ENCODE measurements at places on chromosomes 7 and 10.

GRCh38 chr10:131701131-131701947 lies 199.5 kb upstream of the PPP2R2D start:
- DNase-seq: no peak

DNA sequence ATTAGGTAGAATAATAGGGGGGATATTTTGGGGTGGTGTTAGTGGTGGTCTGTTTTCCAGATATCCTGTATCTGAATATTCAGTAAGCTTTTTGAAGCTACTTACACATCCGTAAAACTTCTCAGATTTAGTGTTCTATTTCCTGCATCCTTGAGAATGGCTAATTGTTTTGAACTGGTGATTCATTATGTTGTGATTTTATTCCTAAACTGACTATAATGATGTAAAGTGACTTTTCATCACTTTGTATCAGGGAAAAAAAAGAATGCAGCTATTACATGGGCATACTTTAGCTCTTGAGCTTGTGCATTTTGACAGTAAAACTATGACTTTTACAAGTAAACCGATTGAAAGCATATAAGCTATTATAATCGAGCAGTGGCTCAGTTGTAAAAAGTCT lies 18.2 kb downstream of the WAC start:
- no peak for DNase-seq

GRCh38 chr7:33632840-33633525 lies 272.4 kb upstream of the BMPER start:
- no peak for DNase-seq

GRCh38 chr10:9625304-9625703 lies 1392.4 kb upstream of the CELF2 start:
- DNase-seq: no peak

DNA sequence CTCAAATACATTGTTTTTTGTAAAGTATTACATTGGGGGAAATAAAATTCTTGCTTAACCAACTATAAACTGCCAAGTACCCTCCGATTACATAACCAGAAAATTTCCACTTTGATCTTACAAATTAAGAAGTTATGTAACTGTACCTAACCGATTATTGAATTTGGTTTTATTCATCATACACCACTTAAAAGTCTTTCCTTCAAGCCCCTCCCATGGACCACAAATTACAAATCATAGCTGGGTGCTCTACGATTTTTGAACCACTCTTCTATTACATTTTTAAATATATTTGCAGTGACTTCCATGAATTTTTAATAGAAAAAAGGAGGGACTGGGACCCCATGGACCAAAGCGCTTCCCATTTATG lies 630 bp downstream of the ZNF680 start:
- DNase-seq: no peak

GRCh38 chr10:55091691-55092328 lies 290.8 kb upstream of the PCDH15 start:
- peak; percentile 1 for DNase-seq

GRCh38 chr10:103709341-103709920 lies 145.9 kb downstream of the SH3PXD2A start:
- DNase-seq: no peak

DNA sequence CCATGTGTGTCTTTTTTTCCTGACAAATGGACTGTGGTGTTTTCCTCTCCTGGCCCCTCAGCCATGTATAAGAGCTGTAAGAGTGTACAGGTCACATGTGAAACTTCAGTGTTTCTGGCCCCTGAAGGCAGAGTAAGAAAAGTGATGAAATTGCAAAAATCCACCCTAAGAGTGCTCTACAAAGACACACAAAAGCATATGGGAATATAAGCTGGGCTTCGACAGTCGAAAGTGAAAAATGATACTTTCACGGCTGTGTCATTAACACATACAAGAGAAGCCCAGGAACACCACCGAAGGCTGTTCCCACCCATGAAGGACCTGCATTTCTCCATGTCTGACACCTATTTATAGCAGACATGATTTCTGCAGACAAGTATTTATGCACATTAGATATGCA lies 192.2 kb downstream of the PARD3 start:
- DNase-seq: no peak

- DNase-seq: no peak
Measured at GRCh38 chr10:132011445-132011844, 29.7 kb upstream of the BNIP3 start.

DNA sequence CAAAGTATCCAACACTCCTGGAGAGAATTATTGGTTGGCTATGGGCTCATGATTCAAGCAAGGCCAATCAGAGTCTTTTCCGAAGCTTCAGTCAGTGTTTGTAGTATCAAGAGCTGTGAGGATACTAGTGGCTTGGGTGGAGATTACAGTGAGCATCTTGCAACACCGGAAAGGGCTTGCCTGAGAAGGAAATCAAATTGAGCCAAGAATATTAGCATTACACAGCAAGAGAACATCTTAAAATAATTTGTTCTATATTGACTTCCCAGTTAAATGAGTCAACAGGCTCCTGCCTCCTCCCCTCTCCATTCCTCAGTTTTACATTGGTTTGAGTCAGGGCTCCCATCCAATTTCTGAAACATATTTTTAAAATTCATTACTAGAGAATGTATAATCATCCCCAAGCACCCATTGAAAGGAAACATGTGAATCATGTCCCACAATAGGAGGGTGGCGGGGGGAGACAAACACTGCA lies 127.4 kb downstream of the ELAPOR2 start:
- no peak for DNase-seq

DNA sequence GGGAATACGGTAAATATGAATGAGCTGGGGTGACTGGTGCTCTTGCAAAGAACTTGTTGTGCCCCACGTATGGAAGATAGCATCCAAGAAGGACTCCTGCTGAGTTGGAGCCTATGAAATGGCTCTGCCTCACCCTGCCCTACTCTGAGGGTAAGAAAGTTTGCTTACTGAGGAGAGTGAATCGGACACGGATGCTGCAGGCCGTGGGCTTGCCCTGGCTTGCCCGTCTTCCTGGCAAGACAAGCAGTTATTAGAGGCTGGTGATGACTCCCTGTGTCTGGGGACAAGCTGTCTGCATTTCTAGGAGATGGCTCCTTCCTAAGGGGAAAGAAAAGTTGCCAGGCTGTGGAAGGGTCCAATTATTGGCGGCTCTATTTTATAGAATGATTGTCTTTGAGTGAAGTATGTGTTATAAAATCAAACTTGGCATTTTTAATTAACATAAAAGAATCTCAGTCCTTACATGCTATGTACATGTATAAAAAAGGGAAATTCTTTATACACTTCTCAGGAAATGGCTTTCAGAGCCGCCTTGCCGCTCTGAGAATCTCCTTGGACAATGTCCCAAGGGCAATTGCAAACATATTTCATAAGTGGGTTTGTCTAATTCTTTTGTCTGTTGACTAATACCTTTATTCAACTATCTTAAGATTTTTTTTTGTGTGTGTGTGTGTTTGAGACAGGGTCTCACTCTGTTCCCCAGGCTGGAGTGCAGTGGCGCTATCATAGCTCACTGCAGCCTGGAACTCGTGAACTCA lies 64.6 kb downstream of the CYP26A1 start:
- DNase-seq: no peak

DNA sequence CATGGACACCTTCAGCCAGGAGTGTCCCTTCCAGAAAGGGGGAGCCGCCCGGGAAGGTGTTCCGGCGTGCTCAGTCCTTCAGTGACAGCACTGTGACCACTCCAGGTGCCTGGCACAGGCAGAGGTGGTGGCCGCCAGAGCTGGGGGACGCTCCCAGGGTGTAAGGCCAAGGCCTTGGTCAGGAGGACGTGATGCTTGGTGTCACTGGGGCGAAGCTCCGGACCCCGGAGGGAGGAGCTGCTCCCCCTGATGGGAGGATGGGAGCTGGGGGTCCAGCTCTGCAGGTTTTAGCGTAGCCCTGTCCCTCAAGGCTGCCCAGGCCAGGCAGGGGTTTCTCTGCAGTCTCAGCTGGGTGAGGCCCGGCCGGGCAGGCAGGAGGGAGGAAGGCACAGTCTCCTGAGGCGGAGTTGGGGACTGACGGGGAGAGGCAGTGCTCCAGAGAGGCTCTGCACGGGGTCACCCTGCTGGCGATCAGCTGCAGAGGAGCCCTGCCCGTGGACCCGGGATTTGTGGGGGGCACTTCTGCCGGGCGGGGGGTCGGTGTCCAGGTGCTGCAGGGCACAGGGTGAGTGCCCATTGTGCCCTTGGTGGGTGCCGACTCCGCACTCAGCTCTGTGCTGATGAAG lies 56.5 kb upstream of the DNAJB6 start:
- no peak for DNase-seq

- DNase-seq: peak; percentile 4
Measured at GRCh38 chr7:106568680-106569499, 92.1 kb downstream of the CCDC71L start.

GRCh38 chr7:144834641-144835144 lies 1.2 kb downstream of the TPK1 start:
- DNase-seq: no peak

GRCh38 chr10:112148331-112148730 lies 35.2 kb downstream of the GPAM start:
- DNase-seq: no peak

DNA sequence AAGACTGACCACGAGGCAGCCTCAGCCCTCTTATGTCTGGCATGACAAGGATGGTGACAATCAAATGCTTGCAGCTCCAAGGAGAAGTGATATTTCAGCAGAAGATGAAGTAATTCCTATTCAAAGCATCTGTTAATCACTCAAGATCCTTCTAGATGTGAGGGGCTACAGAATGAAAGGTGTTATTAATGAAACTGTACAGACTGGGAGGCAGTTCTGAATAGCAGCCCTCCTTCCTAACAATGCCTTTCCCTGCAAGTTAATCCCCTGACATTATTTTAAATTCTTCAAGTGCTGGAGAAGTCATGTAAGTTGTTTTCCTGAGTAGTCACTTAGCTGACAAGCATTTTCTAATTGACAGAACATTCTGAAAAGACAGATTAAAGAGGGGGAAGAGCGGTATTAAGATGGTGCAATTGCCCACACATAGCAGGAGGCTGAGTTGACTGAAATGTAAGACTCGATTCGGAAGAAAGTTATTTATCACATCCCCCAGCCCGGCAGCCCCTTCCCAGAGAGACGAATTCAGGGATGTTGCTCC lies 300.8 kb downstream of the GRID1 start:
- no peak for DNase-seq

DNA sequence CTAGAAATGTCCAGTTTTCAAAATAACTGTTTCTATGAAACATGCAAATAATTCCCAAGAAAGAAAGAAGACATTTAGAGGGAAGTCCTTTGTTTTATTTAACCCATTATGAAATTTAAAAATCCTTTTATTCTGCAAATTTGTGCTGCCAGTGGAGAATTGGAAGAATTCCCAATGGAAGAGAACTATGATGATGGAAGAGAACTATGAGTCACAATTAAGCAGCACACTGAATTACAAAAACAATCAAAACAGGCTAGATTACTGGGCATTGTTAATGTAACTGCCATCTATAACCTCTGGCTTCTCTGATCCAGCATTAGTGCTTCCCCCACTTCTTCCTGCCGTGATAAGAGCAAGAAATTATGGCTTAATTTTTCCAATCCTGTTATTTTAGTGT lies 126.2 kb upstream of the FEZF1 start:
- no peak for DNase-seq

GRCh38 chr10:14598809-14599764 lies 175.6 kb downstream of the FAM107B start:
- DNase-seq: no peak

DNA sequence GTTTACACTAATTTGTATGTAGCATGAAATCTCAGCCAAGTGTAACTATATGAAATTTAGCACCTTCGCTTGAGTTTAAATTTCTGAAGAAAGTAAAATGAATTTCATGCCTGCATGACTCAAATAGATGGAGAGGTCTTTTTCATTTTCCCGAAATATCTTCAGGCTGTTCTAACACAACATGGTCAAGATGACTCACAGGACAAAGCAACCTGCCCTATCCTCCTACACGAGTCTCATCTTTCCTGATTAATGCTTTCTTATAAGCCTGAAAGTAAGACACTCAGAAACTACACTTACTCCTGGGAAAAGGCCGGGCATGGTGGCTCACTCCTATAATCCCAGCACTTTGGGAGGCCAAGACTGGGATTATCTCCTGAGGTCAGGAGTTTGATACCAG lies 41.2 kb downstream of the CH25H start:
- DNase-seq: no peak

- DNase-seq: no peak
Measured at GRCh38 chr10:32149252-32149955, 93.2 kb upstream of the KIF5B start.

DNA sequence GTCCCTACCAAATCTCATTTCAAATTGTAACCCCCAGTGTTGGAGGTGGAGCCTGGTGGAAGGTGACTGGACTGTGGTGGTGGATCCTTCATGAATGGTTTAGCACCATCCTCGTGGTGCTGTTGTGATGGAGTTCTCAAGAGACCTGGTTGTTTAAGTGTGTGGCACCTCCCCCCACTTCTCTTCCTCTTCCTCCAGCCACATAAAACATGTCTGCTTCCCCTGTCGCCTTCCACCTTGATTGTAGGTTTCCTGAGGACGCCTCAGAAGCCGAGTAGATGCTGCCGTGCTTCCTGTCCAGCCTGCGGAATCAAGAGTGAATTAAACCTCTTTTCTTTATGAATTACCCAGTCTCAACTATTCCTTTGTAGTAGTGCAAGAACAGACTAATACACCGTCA lies 21.0 kb downstream of the GRB10 start:
- no peak for DNase-seq

DNA sequence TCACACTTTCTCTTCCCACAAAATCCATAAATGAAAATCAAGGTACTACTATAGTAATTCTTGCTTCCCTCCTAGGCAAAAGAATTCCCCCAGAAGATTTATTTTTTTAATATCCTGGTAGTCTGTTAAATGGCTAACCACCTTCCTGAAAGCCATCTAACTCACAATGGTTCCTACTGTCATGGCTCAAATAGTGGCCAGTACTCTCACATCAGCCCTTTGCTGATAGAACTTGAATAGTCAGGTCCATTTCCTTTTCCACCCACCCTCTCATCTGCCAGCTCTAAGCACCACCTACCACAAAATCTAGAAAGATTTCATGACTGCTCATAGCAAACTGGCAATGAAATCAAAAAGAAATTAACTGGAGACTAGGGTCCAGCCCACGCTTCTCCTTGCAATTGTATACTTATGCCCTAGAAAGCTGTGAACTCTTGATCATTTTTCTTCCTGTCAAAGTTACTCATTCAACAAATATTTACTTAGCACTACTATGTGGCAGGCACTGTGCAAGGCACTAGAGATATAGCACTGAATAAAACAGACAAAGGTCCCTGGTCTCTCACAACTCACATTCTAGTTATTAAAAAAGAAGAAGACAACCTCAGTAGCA lies 60.4 kb downstream of the ARMH3 start:
- DNase-seq: no peak

DNA sequence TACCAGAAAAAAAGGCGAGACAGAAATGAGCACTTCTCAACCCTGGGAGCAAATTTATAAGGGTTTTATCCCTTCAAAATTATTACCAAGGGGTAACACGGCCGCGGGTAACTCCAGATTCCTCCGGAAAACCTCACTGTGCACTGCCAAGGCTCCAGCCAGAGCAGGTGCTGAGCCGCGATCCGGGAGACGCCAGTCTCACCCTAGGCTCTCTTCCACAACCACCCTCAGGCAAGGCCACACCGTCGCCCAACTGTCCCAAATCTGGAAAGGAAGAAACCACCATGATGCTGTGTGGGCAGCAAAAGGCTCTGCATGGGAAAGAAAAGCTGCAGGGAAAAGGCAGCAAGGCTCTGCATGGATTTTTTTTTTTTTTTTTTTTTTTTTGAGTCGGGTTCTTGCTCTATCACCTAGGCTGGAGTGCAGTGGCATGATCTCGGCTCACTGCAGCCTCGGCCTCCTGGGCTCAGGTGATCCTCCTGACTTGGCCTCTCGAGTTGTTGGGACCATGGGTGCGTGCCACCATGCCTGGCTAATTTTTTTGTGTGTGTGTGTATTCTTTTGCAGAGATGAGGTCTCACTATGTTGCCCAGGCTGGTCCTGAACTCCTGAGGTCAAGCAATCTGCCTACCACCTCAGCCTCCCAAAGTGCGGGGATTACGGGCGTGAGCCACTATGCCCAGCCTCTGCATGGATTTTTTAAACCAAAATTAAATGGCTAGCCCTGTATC lies 39.0 kb downstream of the MAD1L1 start:
- DNase-seq: no peak

All from bone marrow (tissue), 2 donors.